Stimulated activated CD4-positive, alpha-beta T cell treated with anti-CD3 and anti-CD28 coated beads, Interleukin-1b, Interleukin-23, amount 100 ng/mL, for 24 hours (primary cell): ENCODE measurements at places on chromosomes 12 and 14.

DNA sequence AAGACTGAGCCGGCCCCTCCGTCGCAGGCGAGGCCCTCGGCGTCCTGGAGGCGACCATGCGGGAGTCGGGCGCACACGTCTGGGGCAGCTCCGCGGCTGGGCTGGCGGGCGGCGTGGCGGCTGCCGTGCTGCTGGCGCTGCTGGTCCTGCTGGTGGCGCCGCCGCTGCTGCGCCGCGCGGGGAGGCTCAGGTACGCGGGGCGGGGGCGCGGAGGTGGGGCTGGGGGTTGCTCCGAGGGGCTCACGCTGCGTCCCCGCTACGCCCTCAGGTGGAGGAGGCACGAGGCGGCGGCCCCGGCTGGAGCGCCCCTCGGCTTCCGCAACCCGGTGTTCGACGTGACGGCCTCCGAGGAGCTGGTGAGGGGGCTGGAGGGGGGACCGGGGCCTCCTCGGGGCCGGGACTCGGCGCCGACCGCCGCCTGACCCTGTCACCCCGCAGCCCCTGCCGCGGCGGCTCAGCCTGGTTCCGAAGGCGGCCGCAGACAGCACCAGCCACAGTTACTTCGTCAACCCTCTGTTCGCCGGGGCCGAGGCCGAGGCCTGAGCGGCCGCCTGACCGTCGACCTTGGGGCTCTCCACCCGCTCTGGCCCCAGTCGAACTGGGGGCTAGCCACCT, 7.8 kb downstream of the AMN start:
- DNase-seq, result no peak

- DNase-seq, result no peak
Measured at GRCh38 chr14:74952697-74953484, 2.5 kb downstream of the PGF start.

DNA sequence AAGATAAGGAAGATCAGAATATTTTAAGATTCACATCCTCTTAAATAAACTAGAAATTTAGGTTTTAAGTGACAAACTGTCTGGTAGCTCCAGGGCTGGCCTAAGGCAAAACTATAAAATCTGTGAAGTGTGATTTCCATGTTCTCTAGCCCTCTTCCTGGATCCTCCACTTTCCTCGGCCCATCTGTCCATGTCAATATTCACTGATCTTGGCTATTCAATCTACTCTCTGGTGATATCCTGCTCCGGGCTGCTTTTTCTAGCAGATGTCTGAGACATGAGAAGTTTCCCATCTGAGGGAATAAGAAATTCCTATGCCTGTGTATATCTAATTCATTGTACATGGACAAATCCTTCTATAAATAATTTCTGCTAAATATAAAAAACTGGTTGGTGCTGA, 500.4 kb downstream of the GALC start:
- DNase-seq, result no peak

DNA sequence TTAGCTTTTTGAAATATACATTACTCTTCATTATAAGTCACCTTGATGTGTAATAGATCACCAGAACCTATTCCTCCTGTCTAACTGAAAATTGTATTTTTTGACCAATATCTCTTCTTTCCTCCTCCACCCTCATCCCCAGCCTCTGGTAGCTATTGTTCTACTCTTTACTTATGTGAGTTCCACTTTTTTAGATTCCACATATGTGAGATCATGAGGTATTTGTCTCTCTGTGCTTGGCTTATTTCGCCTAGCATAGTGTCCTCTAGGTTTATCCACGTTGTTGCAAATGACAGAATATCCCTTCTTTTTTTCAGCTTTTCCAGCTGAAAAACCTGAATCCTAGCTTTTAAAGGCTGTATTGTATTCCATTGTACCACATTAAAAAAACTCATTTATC, 82.1 kb downstream of the MIPOL1 start:
- no peak for DNase-seq

DNA sequence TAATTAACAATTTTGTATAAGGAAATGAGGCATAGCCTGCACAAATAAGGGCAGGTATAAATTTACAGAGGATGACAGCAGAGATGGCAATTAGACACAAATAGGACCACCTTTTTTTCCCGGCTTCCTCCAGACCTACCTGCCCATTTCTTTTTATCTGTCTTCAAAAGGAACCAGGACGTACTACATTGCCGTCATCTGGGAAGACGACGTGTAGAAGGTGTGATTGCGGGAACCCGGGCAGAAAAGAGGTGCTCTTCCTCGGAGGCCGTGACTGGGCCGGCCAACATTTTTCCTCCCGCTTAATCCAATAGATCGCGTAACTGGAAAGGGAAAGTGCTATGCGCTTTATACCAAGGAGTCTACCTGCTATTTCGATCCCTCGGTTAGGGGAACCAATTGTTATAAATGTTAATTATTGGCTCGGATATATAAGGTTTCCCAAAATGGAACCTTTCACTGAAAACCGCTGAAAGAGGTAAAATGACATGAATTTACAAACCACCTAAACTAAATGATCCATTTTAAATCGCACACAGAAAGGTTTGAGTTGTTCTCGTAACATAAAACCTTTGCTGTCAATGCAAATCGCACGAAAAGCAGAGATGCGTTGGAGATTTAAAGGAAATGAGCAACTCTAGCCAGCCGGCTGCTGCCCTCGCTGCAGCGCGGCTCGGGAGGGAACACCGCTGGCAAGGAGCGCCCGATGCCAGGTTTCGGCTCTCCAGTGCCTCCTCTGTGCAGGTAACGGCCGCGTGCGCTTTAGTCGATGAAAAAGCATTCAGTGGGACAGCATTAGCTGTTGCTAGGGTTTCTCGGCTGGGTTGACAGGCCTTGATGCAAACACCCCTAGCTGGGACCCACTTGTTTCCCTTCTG, 2.8 kb upstream of the SIX1 start:
- no peak for DNase-seq

DNA sequence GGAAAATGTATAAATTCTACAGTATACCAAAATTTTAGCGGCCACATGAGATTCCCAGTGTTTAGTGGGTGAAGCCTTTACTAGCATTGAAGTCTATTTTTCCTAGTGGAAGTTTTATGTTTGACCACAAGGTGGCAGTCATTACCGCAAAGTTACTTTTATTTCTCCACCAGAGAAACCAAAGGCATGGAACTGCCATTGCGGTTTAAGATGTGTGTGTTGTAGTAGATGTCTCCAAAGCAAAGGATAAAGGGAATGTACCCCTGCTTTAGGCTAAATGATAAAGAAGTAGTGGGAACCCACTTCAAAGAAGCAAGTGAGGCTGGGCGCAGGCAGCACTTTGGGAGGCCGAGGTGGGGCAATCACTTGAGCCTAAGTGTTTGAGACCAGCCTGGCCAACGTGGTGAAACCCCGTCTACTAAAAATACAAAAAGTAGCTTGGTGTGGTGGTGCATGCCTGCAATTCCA, 140.5 kb downstream of the PRKCH start:
- no peak for DNase-seq

GRCh38 chr14:78405079-78405856, 235.1 kb downstream of the NRXN3 start:
- DNase-seq, result no peak

DNA sequence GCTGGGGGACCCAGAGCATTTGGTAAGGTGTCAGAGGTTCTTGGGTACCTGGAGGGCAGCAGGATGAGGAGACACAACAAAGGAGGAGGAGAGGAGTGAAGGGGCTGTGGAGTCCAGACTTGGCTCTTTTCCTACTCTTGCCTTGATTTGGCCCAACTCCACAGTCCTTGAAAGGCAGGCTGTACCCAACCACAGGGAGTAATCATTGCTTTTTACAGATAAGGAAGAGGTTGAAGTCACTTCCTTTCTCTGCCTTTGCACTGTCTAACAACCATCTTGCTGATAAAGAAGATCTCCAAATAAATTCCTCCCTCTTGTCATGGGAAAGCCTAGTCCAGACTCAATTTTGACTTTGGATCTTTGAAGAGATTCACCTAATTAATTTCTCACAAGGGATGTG, 226.8 kb upstream of the HMGA2 start:
- DNase-seq, result no peak

DNA sequence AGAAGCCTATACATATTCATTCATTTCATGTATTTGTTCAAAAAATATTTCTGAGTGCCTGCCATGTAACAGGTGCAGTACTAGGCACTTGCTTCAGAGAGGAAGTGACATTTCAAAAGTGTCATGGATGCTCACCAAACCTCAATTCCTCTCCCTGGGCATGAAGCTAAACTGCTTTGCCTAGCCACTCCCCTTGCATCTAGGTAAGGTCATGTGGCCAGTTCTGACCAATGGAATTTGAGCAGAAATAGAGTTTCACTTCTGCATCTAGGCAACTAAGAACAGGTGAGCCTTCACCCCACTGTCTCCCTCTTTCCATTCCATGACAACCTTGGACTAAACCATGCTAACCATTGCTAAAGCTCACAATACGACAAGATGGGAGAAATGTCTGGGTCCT, 27.6 kb downstream of the TC2N start:
- DNase-seq, result no peak

DNA sequence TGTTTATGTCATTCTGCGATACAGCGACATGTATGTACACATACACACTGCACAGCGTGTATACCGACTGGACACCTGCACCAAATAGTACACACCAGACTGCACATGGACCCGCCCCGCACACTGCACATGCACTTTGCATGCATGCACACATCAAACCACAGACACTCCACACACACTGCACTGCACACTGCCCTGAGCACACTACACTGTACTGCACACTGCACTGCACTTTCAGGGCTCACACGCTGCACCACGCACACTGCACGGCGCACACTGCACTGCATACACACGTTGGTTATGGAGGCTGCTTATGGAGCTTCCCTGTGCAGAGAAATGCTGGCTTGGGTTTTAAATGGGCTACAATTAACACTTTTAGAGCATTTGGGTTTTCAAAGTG, 1.6 kb downstream of the PAPLN start:
- no peak for DNase-seq

DNA sequence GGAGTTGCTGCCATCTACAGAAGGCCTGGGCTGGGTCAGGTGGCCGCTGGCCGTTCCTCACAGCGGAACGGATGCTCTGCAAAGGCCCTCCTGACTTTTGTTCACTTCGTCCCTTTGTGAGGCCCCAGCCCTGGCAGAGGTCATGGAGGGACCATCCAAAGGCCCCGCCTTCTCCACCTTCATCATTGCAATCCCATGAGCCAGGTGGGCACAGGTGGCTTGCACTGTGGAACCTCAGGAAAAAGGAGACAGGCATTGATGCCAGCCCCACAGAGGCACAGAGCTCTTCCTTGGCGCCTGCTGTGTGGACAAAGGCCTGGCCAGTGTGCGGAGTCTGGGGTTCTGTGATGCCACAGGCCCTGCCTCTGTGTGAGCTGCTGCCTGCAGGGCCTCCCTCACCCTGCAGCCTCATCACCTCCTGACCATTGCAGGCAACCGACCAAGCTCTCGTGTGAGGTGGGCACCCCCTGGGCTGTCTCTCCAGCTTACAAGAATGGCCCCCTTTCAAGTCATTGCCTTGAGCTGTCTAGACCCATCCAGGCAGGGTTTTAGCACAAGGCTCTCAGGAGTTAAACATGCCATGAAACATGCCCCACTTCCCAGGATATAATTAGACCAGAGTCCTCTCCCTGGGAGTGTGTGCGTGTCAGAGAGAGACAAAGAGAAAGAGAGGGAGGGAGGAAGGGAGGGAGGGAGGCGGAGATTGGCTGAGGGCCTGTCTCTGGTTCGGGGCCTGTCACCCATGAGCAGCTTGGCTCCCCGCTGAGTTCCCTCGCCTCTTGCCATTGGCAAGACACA, 19.3 kb downstream of the NFKBIA start:
- DNase-seq, result no peak

DNA sequence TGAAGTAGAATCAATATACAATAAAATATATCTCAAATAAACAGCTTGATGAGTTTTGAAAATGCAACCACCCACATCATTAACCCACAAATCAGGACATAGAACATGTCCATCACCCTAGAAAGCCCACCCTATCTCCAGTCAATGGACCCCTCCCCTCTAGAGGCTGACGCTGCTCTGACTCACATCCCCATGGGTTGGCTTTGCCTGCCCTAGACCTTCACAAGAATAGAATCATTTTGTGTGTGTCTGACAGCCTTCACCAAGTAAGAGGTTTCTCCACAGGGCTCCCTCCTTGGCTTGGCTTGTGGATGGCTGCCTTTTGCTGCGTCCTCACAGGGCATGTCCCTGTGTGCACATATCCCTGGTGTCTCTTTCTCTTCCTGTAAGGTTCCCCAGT, 250.2 kb upstream of the RTL1 start:
- no peak for DNase-seq

GRCh38 chr14:34935488-34935887, 47.3 kb upstream of the SRP54 start:
- no peak for DNase-seq

- DNase-seq, result no peak
Measured at GRCh38 chr12:27193854-27194544, 50.1 kb upstream of the STK38L start.

DNA sequence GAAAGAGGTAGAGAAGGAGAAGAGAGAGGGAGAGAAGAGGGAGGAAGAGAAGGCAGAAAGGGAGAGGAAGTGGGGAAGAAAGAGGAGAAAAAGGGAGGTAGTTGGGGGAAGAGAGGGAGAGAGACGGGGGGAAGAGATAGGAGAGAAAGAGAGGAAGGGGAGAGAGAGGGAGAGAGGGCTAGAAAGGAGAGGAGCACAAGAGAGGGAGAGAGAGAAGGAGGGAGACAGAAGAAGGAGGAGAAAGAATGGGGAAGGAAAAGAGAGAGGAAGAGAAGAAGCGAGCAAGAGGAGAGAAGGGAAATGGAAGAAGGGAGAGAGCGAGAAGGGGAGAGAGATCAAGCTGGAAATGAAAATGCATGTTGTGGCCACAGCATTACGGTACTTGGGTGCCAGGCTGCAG, 1368.4 kb upstream of the TMEM132C start:
- DNase-seq, result no peak

DNA sequence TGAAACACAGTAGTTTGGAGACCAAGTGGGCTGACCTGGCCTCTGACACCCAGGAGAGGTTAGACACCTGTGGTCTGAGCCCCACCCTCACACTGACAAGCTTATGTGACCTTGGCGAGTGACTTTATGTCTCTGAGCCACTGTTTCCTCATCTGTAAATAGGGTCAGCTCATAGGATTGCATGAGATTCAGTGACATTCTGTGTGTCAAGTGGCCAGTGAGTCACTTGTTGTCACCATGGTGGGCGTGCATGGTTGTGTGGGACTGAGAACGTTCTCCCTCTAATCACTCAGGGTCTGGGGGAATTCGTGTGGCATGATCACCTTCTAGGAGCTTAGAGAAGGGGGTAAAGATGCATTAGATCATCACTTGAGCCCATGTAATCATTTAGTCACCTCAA, 146.4 kb downstream of the PHETA1 start:
- no peak for DNase-seq

GRCh38 chr14:89469210-89470198, 52.5 kb upstream of the FOXN3 start:
- DNase-seq, result no peak

GRCh38 chr14:104984056-104984894, 1.3 kb upstream of the CLBA1 start:
- no peak for DNase-seq

- no peak for DNase-seq
Measured at GRCh38 chr12:130881046-130881445, 9.2 kb downstream of the RAN start.

GRCh38 chr12:105106621-105107020, 910 bp upstream of the WASHC4 start:
- DNase-seq, result no peak
